ENCODE measurements at places on chromosomes 11 and 22.
A peak's percentile ranks its signal among the peaks of the same experiment; 100 is the strongest.

GRCh38 chr11:111845276-111846028 lies 25.9 kb downstream of the ALG9 start:
- no peak for DNase-seq

DNA sequence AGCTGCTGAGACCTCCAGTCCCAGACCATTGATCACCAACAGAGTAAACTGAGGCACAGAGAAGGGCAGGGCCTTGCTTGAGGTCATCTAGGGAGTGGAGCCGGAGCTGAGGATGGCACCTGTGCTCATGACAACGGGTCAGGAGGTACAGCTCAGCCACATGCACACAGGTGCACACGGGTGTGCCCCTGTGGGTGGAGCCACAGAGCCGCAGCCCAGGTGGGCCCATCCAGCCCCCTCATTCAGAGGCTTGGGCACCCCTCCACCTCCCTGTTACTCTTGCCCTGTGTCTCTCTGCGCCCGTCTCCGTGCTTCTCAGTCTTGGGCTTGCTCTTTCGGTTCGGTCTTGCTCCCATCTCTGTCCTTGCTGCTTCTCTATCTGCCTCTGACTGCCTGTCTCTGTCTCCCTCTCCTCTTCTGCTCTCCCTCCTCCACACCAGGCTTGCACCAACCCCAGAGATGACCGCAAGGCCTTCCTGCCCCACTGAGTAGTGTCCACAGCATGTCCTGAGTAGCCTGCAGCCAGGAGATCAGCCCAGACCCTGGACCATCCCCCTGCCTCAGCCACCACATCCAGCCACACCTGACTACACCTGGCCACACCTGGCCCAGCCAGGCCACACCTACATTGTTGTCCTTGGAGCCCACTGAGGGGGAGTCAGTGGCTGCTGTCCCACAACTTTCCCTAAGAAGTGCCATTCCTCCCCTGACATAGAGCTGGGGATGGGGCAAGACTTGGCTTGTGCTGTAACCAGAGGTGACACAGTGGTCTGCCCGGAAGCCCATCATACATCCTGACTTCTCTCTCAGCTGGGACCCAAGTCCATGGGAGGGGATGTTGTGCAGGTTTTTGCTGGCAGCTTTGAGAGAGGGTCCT lies 39.3 kb upstream of the CRYBB3 start:
- no peak for DNase-seq

- DNase-seq = no peak
Measured at GRCh38 chr11:14414470-14415461, 55.8 kb upstream of the RRAS2 start.

DNA sequence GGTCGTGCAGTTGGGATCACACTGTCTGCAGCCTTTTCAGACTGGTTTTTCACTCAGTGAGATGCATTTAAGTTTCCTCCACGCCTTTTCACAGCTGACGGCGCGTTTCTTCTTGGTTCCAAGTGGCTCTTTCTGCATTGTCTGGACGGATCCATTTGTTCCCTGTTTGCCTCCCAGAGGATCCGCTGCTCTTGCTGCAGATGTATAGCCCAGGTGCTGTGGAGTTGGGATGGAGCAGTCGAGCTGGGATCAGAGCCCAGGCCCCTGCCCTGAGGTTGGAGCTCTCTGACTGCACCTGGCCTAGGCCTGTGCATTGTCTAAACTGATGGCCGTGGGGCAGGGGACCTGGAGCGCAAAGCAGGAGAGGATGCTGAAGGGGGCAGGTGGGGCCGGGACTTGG lies 51.6 kb downstream of the PARVB start:
- DNase-seq = no peak

- DNase-seq = peak; percentile 14
Measured at GRCh38 chr11:62427630-62428233, 8.9 kb downstream of the SCGB1A1 start.

GRCh38 chr22:39130892-39131855 lies 21.3 kb downstream of the CBX7 start:
- DNase-seq = no peak

- no peak for DNase-seq
Measured at GRCh38 chr11:96207459-96208449, 135.2 kb downstream of the MAML2 start.

DNA sequence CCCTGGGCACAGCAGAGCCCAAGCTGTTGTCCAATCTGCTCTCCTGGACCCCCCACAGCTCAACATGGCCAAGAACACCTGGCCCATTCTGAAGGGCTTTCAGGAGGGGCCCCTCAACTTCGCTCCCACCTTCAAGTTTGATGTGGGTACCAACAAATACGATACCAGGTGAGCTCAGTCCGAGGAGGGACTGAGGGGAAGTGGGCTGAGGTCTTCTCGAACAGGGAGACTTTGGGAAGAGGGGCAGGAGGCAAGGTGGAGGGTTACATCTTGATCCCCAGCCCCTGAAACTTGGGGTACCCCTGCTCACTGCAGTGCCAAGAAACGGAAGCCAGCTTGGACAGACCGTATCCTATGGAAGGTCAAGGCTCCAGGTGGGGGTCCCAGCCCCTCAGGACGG lies 5.4 kb downstream of the INPP5J start:
- no peak for DNase-seq

- DNase-seq = no peak
Measured at GRCh38 chr11:68997995-68998348, 15.1 kb downstream of the MRGPRF start.

- DNase-seq = peak; percentile 32
Measured at GRCh38 chr22:37609240-37610152, 862 bp downstream of the GGA1 start.

DNA sequence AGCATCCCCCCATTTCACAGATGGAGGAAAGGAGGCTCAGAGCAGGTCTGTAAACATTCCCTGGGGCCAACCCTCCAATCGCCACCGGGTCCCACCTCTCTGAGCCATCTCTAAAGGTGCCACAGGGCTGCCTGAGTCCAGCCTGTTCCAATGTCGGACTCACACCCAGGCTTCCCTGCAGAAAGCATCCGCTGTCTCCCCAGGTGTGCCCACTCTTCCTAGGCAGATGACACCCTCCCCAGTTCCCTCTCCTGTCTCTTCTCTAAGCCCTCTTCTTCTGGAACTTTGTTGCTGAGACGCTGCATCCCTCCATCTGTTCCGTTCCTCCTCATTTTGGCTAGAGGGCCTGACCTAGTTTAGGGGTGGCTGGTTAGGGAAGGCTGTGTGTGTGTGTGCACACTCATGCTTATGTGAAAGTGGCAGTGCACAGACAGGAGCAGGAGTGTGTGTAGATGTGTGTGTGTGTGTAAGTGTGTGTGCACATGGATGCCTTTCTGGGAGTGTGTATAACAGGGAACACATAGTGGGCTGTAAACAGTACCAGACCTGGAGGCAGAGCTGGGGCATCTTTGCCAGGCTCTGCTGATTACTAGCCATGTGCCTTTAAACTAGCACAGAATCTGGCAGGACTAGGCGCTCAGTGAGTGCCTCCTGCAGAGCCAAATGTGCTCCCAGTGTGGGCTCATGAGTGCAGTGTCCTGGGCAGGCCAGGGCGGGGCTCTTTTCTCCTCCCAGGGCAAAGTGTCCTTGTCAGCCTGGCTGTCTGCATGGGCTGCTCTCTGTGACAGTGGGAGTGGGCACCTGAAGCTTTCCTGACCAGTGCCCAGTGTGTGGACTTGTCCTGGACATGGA lies 77.3 kb upstream of the NECTIN1 start:
- DNase-seq = no peak

GRCh38 chr11:80838153-80838552 lies 1397.3 kb upstream of the TENM4 start:
- no peak for DNase-seq

- DNase-seq = no peak
Measured at GRCh38 chr11:93652679-93653078, 8.8 kb upstream of the CEP295 start.

DNA sequence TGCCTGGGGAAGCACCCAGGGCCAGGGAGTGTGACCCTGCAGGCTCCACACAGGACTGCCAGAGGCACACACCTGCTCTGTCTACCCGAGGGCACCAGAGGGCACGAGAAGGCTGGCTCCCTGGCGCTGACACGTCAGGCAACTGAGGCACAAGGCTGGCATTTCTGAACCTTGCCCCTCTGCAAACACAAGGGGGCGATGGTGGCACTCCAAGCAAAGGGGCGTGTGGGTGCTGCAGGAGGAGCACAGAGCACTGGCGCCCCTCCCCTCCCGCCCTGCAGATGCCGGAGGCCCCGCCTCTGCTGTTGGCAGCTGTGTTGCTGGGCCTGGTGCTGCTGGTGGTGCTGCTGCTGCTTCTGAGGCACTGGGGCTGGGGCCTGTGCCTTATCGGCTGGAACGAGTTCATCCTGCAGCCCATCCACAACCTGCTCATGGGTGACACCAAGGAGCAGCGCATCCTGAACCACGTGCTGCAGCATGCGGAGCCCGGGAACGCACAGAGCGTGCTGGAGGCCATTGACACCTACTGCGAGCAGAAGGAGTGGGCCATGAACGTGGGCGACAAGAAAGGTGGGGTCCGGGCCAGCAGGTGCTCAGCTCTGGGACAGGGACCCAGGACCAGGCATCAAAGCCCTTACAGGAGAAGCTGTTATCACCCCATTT lies 20.8 kb upstream of the TXNRD2 start:
- peak; percentile 80 for DNase-seq

DNA sequence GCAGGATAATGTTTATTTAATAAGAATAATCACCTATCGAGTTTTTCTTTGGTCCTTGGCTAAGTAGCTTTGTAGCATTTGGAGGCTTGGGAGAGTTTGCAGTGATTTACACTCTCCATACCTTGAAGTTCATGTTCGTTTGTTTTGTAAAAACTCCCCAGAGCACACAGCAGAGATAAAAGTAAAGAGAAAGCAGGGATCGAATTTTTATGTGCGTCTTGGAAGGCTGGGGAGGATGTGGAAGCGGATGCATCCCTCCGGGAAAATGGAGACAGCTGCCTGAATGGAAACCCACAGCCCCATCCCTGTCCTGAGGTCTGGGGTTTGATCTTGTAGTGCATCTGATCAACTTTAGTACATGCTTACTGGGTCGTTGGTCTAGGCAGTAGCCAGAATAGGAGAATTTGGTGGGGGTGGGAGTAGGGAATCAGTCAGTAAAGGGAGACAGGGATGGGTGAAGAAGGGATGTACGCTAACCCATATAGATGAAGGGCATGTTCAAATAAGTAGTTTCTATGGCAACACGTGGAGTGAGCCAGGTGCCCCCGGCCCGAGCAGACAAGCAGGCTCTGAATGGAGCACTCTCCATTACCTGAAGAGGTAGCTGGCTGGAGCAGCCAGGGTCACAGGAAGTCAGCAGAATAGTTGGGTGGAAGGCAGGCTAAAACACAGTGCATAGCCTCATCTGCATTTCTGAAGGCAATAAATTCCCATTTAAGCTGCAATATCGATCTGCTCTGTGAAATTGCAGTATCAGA lies 147.8 kb downstream of the COMMD9 start:
- no peak for DNase-seq

DNA sequence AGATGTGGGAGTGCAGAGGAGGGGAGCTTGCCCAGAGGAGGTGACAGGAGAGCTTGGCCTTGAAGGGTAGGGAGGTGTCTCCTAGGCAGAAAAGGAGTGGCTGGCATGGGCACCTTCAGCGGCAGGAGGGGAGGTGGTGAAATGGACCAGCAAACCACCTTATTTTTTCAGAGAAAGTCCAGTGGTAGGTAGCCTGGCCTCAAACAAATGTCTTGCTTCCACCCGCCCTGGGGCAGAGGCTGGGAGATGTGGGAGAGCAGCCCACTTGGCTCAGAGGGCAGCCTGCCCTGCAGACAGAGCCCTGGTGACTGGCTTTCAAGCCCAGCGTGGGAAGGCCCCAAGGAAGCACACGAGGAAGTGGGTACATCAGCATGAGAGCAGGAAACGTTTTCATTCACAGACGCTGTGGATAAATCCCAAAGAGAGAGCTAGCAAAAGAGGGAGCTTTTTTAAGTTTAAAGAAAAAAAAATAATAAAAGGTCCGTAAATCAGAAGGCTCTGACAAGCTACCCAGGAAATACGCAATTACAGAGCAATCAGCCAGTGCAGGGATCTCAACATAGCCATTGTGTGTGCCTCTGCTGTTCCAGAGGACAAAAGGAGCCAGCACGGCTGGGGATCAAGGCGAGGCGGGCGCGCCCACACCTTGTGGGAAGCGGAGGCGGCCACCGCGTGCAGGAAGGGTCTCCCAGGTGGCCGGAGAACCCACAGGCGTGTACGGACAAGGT lies 238.7 kb upstream of the PLET1 start:
- DNase-seq = no peak

DNA sequence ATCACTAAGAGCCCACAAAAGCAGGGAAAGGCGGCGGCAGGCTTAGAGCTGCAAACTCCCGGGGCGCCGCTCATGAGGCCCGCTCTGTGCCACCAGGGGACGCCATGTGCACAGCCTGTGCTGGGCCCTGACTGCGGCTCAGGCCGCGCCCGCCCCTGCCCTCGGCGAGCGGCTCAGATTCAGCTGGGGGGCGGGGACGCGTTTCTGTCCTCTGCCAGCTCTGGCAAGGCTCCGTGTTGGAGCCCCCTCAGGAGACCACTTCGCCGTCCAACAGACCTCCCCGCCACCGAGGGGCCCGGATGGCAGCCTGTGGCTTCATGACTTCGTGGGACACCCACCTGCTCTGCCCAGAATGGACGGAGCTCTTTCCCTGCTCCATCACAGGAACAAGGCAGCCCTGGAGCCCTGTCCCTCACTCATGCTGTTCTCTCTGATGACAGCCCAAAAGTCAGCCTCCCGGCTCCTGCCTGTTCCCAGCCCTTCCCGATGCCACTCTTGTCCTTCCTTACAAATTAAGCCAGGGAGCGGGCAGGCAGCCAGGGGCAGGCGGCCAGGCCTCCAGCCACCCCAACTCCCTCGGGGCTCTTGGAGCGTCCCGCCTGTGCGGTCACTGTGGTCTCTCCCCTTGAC lies 69.1 kb downstream of the NAT10 start:
- DNase-seq = peak; percentile 69

DNA sequence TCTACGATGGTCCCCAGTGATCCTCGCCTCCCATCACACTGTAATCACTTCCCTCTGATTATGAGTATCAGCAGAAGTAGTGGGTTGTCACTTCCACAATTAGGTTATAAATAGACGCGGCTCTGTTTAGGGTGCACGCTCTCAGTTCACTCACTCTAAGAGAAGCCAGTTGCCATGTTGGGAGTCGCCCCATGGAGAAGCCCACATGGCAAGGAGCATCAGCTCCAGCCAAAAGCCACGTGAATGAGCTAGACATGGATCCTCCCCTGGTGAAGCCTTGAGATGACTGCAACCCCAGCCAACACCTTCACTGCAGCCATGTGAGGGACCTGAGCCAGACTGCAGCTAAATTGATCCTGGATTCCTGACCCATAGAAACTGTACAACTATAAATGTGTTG lies 26.4 kb upstream of the MYOD1 start:
- no peak for DNase-seq

All from ACHN (cell line).